Cortex of kidney (tissue), 1 donor: ENCODE measurements at places on chromosomes 7 and 10.

DNA sequence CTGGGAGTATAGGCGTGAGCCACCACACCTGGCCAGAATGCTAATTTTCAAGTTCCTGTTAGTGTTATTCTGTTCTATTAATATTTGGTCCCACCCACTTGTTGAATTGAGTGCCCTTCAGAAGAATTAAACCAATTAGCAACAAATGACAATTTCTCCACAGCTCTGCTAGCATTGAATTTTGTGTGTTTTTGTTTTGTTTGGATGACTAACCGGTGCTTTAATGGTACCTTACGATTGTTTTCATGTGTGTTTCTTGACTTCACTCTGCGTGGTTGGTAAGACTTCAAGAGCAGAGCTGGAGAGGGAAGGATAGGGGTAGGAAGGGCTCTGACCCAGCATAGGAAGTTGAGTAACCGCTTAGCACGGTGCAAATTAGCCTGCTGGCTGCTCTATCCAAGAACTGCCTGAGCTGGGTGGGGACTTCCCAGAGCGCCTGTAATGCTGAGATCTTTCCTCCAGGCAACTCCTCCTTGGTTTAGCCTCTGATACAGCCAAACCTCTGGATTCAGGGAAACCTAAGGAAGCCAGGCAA is 4.6 kb downstream of the ARPC1B start:
- no peak for DNase-seq

DNA sequence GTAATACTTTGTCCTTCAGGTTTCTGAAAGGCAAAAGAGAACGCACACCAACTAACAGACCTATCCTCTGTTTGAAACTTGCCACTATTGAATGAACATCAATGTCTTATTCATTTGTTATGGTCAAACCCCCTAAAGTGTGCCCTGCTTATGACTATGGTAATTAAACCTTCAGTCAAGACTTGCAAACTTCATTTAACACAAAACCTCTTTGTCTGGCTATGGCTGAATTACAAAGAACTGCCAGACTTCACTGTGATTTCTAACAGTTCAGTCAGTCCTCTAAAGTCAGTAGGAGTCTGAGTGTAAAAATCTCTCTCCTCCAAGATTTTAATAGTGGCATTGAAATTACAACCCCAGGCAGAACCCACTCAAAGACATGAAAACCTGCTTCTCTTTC is 702.5 kb upstream of the LRRN3 start:
- no peak for DNase-seq

- no peak for DNase-seq
These were observed 1.2 kb upstream of the SP8 start for GRCh38 chr7:20787660-20788419.

- no peak for DNase-seq
These were observed 45.2 kb upstream of the INSIG1 start for GRCh38 chr7:155252444-155252887.

GRCh38 chr7:158766570-158767281 is 62.1 kb upstream of the NCAPG2 start:
- DNase-seq, result no peak

DNA sequence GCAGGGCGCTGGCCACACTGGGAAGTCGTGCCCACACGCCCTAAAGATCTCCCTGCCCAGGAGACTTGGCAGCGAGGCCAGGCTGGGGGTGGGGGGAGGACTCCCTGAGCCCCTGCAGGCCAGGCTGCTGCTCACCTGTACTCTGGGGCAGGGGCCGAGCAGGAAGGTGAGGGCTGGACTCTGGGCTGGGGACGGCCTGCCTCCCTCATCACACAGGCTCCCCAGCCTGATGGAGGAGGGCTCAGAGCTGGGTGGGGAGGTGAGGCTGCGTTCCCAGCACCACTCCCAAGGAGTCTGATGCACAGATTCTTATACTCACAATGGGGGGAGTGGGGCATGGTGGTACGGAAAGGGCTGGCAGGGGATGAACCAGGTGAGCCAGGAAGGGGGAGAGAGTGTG is 71.2 kb downstream of the ELFN1 start:
- DNase-seq, result no peak

DNA sequence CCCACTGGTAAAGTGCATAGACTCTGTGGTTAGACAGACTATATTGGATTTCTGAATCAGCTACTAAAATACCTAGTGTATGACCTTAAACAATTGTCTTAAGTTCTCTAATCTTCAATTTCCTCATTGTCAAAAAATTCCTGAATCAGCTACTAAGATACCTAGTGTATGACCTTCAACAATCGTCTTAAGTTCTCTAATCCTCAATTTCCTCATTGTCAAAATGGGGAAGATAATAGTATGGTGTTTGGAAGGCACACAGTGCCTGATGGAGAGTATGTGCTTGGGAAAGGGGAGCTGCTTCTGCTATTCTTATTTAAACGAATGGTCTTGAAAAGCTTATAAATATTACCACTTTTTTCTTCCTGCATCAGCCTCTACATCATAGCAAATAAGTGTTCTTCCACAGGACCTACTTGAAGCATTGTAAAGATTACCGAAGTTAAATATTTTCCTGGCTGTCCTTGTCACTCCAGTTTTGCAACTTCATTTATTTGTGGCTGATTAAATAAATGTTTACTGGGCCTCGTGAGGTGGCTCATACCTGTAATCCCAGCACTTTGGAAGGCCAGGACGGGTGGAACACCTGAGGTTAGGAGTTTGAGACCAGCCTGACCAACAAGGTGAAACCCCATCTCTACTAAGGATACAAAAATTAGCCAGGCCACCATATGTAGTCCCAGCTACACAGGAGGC is 64.4 kb upstream of the ITGA8 start:
- no peak for DNase-seq
